ENCODE measurements at places on chromosomes 2 and 18.

DNA sequence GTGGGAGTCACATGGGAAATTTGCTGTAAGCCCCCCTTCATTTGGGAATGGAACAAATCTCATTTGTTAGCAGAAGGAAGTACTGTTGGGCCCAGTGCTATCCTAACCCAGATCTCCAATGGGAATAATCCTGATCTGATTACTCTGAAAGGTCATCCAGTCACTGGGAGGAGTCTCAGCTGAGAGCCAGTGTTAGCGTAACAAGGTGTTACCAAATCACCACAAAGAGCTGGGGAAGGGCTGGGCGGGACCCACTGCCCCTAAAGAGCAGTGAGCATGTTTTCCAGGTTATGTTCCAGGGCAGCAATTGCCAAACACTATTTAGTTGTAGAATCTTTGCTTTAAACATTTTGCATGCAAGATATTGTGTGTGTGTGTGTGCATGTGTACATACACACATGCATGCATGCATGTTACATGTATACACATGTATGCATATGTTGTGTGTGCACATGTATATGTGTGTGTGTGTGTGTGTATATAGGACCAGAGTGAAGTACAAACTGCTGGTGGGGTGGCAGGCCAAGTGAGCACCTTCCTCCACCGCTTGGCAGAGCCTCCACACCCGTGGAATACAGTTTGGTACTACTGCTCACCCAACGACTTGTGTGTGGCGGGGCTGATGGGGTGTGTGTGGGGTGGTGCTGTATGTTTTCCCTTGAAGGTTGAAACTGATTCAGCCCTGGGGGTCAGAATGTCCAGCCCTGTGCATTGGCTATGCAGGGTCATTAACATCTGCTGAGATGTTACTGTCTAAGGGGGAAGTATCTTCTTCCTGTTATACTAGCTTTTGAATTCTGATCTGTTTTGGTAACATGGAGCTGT, 15.2 kb downstream of the INPP5D start:
- DNase-seq = no peak

DNA sequence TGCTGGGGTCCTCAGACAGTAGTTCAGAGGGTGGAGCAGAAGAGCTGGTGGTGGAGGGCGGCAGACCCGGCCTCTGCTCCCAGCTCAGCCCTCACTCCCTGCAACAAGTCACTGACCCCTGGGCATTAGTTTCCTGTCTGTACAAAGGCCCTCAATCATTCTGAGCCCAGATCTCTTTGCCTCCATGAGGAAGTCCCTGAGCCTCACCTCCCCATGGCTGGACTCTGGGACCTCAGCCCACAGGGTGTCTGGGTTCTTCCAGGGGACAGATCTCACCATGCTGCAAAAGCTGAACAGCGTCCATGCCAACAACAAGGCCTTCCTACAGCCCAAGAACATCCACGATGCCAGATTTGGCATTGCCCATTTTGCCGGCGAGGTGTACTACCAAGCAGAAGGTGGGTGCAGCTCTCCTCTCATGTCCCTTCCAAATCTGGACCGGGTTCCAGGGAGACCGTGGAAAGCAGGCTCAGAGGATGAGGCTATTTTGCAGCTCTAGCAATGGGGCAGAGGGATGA, 49.1 kb downstream of the MYO7B start:
- no peak for DNase-seq

DNA sequence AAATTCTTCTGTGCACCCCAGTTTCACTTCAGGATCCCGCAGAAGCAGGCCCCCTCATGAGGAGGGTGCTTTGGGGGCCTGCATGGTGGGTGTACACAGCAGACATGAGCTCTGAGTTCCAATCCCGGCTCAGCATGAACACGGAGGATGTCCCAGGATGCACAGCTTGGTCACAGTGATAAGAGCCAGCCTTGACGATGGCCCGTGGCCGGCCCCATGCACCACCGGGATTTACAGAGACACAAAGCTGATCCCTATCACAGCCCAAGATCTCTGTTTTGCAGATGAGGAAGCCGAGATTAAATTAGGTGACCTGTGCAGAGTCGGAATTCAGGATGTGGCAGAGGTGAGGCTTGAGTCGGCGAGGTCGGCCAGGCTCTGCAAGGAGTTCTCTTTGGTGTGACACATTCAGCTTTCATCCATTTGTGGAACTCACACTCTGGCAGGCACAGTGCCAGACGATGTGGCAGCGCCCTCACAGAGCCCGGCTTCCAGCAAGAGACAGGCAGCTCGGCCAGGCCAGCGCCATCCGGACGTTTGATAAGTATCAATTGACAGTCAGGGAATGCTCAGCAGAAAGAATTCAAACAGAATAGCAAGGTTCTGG, 456.3 kb upstream of the MYT1L start:
- no peak for DNase-seq

- DNase-seq = no peak
Observed at GRCh38 chr2:68857855-68858456, 13.2 kb downstream of the BMP10 start.
